Sciatic nerve (tissue), 2 donors: ENCODE measurements at places on chromosomes 3 and 15.

- DNase-seq, result no peak
Observed at GRCh38 chr3:43017004-43017403, 37.9 kb downstream of the GASK1A start.

GRCh38 chr15:45386974-45387373 lies 8.6 kb upstream of the GATM start:
- DNase-seq, result no peak

DNA sequence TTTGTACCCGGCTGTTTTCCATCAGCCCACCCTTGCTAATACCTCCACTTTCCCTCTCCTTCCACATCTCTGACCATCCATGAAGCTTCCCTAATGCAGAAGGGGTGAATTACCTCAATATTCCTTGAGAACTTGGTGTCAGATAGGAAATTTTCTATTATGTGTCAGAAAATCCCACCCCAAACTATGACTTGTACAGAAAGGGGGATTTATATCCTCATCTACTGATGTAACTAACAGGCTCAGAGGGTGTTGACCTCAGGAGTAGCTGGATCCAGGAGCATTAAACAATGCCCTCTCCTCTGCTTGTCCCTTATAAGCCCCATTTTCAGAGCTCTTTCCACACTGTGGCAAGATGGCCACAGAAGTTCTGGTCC lies 242.8 kb upstream of the TLE3 start:
- DNase-seq, result no peak

- no peak for DNase-seq
Observed at GRCh38 chr3:123431658-123432324, 17.1 kb downstream of the ADCY5 start.

- DNase-seq, result no peak
Observed at GRCh38 chr3:72999951-73000350, 3.3 kb downstream of the PPP4R2 start.

DNA sequence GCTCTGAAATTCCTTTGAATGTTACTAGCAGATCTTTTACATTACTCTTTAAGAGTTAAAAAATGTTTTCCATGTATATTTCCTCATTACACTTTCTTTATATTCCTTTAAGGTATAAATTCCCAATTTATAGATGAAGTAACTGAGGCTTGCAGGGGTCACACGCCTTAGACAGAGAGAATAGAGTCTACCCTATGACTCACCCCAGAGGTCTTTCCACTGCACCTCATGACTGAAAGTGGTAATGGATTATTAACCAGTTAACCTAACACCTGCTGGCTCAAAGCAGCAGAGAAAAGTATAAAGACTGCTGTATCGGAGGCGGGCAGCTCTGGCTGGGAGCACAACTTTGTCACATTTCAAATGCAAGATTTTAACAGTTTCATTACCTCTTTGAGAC lies 37.7 kb downstream of the LDHAL6B start:
- no peak for DNase-seq

DNA sequence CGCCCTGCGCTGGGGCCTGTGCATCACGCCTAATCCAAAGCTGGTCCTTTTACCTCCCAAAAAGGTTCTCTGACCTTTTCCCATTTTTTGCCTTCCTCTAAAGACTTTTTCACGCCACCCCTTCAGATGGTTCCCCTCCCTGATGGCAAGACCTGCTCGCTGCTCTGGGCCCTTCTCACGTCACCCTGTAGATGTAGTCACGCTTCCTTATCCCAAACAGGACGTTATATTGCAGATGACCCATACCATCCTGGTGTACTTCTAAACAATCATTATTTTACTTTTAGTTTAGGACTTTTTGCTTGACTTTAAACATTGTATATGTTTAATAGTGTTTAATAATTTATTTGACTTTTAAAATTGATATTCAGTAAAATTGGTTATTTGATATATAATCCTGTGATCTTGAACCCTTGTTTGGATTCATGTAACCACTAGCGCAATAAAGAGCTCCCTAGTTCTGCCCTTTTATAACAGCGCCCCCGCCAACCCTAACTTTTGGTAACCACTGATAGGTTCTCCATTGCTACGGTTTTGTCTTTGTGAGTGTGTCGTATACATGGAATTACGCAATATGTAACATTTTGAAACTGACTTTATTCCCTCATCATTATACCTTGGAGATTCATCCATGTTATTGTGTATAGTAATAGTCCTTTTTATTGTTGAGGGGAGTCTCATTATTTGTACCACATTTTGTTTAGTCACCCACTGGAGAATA lies 159.0 kb upstream of the CHRNA7 start:
- DNase-seq, result no peak

DNA sequence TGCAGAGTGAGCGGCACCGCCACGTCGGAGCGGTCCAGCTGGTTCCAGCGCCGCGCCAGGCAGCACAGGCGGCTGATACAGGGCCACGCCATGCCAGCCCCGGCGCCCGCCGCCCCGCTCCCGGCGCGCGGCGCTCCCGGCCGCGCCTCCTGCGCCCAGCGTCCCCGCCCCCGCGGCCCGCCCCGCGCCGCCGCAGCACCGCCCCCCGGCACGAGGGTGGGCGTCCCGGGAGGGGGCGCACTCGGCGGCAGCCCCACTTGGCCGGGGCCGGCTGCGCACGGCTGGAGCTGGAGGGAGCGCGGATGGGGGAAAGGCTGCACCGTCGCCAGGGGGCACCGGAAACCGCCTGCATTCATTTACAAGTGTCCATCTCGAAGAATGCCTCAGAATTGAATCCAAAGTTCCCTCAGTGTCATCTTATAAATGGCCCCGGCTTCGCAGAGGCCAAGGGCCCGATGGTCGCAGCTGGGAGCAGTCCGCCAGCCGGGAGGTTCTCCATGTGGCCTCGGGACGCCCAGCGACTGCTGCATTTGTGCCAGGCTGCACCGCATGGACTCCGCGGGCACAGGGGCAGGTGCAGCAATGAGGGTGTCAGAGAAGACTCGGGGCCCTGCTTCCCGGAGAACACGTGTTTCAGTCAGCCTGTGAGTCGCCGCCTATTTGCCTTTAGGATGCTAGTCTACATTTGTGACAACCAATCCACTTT lies at the start of gene MAP6D1:
Gene MAP6D1 (minus strand): TSS at position 122 of the 706 bp plus-strand sequence. CDS start 30 bp downstream, at position 92.
- DNase-seq, result no peak

DNA sequence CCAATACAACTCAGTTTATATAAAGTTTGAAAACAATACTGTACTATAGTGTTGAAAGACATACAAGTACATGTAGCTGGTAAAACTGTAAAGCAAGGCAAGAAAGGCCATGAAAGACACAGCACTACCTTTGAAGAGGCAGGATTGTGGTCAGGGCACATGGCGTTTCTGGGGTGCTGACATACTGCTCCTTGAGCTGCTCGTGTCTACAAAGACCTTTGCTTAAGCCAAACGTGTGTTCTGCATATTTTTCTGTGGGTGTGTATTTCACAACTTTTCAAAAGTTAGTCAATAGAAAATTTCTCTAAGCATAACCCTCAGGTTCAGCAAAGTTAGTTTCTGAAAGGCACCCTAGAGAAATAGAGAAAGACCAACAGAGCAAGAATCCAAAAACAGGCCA lies 14.1 kb upstream of the TOPAZ1 start:
- no peak for DNase-seq
